DMS 273 treated with DMSO at 0.1 percent for 48 hours (cell line): ENCODE measurements at places on chromosomes 12 and 14.
A peak's percentile ranks its signal among the peaks of the same experiment; 100 is the strongest.

GRCh38 chr12:93297536-93297935 lies 80.2 kb upstream of the NUDT4 start:
- no peak for DNase-seq

DNA sequence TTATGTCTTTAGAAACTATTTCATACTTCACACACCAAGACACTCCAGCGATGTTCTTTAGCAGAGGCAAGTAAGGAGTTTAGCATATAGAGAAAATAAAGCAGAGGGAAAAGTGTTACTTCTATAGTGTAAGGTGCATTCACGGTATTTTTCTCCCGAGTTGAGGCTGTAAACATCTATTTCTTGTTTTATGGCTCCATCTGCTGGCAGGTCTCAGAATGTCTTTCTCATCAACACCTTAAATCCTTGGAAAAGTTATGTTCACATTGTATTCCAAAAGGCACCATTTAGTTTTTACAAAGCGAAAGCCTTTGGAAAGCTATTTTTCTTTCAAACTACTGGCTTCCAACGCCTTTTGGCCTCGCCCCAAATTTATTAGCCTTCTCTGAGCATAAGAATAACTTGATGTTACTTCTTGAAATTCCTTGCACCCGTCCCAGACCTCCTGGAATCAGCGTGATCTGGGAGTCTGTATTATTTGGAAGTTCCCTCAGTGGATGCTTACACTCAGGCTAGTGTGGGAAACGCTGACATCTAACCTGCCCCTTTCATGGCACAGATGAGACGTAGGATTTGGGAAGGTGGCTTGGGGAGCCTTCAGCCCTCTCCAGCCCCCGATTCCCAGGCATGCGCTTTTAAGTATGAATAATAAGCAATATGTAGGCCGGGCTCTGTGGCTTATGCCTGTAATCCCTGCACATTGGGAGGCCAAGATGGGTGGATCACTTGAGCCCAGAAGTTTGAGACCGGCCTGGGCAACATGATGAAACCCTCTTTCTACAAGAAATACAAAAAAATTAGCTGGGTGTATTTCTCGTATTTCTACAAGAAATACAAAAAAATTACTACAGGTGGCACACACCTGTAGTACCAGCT lies 1.9 kb upstream of the PIWIL1 start:
- peak; percentile 4 for DNase-seq

DNA sequence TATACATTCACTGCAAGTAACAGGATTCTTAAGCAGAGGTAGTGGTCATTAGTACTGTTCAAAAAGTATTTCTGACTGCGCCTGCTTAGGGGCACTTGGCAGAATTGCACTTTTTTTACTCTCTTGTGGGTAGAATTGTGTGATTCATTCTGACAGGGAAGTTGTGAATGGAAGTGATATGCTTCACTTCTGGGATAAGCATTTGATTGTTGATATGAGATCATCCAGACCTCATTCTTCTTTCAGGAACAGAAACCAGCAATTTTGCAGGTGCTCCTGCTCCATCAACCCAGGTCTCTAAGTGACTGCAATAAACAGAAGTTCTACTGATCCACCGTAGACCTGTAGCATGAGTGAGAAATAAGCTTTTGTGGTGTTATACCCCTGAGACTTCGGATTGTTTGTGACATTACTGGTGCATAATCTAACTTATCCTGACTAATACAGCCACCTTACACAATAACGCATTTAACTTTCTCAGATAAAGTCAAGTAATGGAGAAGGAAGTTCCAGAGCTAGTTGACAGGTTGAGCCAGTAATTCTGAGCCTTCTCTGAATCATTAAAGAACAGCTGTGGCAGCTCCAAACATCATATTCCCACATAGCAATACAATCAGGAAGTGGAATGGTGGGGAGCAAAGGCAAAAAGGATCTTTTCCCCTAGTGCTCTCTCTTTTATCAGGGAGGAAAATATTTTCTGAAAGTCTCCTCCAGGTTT lies 387.9 kb downstream of the SYT1 start:
- DNase-seq = no peak

- no peak for DNase-seq
Measured at GRCh38 chr12:16299403-16299802, 21.9 kb upstream of the SLC15A5 start.

DNA sequence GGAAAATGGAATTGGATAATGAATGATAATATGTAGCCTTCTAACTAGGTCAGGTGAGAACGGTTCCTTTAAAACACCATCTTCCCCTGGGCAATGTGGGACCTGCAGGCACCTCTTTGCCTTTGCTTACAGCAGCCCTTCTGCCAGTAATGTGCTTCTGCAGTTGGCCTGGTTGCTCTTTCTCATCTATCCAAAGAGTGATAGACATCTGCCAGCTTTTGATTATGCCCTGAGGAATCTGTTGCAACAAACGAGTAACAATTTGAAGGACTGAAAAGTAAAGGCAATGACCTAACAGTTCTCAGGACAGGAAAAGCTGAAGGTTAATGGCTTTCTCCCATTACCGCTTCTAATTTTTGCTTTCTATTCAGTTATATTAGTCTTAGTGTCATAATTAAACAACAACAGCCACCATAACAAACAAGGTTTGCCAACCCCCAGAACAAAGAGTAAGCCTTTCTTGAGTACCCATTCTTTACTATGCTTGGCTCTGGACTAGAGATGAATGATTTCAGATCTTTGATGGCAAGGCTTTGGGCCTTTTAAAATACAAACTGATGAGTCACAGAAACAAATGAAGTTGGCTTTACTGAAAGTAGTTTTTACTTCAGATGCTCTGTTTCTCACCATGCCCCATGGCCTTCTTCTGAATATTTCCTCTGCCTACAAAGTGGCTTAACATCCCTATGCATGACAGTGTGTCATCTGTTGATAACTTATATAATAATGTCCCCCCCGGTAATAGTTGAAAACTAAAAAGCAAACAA lies 76.1 kb upstream of the KRR1 start:
- DNase-seq = no peak

DNA sequence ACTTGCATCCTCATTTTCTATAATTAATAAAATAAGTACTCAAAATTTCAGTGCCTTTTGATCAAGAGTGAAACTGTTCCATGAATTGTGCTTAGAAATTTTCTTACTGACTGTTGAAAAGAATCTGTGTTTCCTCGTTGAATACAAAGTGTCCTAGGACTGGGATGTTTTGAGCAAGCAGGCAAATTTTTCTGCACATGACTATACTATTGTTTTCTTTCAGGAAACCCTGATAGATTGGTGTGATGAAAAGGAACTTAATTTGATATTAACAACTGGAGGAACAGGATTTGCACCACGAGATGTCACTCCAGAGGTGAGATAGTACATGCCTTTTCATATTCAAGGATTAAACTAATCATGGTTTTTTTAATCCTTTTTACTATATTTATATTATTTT lies 316.3 kb downstream of the GPHN start:
- DNase-seq = no peak

- no peak for DNase-seq
Measured at GRCh38 chr12:102120886-102121285, 903 bp downstream of the PARPBP start.

DNA sequence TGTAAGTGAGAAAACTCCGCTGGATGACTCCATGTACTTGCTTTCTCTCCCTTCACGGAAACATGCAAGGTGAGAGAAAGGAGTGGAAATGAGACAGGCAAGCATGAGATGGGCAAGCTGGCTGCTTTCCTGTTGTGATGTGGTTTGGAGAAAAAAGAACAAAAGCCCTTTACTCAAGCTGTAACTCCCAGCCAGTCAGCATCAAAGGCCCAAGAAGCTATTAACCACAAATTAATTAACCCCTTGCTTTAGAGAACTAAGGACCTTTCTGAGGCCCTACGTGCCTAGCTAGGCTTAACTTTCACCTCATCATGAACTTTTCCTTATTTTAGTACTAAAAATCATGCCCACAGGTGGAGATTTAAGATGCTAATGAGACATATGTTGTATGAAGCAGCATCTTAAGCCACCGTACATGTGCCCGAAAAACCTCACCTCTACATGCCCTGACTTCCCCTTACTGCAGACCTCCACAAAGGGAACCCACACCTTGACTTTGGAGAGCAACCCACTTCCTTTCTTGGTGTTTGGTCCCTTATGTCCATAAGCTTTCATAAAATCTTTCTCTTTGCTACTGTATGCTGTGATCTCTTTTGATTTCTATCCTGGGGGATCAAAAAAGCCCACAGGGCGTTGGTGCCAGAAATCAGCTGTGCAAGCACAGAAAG lies 87.0 kb downstream of the GALNT8 start:
- no peak for DNase-seq

DNA sequence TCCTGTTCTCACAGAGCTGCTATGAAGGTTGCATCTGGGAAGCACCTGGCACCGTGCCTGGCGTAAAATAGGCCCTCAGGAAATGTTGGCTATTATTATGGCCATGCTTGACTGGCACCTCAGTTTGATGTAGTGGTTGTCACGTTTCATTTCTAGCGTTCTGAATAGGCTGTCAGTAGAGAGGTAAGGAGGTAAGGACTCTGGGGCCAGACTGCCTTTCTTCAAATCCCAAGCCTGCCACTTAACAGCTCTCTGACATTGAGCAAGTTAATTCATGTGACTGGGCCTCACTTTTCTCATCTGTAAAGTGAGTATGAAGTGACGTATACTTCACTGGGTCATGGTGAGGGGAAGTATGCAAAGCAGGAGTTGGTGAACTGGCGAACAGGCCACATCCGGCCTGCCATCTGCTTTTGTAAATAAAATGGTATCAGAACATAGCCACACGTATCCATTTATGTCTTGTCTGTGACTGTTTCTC lies 196.2 kb downstream of the CACNA1C start:
- DNase-seq = no peak

GRCh38 chr14:102545461-102546265 lies 36.1 kb upstream of the ANKRD9 start:
- DNase-seq = peak; percentile 26

DNA sequence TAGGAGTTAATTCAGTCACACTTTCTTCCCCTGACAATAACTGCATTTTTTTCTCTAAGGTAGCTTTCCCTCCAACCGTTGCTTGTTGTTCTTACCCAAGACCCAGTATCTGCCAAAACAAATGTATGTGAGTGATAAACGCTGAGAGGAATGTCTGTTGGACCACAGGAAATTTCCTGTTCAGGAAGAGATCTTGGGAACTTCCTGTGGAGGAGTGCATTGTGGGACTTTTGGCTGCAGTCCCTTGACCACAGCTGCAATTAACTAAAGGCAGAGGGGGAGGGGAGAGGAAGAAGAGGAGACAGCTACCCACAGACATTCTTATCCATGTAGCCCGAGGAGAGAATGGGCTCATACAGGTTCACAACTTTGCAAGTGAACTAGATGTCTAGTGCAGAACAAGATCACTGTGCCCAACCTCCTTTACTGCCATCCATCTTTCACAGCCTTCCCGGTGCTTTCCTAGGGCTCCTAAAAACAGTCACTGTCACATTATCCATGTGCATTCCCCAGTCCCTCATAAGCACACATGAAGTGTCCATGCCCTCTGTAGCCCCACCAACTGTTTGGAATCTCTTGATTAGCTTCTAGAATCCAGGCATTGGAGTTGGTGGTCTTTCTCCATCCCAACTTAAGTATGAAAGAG lies 149.5 kb downstream of the ETV6 start:
- no peak for DNase-seq

DNA sequence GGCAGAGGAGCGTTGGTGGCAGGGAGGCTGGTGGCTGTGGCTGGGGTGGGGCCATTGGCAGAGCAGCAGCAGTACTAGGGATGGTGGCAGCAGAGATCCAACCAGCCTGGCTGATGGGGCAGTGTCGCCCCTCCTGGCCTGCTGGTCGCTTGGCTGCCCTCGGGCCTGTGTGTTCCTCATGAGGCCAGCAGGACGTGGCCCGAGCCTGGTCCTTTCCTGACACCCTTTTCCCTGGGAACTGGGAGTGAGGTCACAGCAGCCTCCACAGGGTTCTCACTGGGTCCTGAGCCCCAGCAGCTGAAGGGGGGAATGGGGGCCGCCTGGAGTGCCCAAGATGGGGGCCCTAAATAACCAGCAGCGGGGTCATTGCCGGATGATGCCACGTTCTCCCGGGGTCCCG lies 46.1 kb downstream of the KIF26A start:
- DNase-seq = no peak

DNA sequence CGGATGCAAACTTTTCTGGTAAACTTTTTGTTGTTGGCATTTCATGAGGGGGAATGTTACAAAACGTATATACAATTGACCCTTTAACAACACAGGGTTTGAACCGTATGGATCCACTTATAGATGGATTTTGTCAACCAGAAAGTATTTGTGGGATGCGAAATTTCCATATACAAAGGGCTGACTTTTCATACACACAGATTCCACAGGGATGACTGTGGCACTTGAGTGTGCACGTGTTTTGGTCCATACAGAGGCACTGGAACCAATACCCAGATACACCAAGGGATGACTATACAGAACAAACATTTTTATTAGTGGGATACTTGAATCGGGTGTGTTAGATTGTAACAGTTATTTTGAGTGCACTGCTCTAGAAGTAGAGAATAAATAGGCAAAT lies 29.8 kb upstream of the CCT2 start:
- no peak for DNase-seq

DNA sequence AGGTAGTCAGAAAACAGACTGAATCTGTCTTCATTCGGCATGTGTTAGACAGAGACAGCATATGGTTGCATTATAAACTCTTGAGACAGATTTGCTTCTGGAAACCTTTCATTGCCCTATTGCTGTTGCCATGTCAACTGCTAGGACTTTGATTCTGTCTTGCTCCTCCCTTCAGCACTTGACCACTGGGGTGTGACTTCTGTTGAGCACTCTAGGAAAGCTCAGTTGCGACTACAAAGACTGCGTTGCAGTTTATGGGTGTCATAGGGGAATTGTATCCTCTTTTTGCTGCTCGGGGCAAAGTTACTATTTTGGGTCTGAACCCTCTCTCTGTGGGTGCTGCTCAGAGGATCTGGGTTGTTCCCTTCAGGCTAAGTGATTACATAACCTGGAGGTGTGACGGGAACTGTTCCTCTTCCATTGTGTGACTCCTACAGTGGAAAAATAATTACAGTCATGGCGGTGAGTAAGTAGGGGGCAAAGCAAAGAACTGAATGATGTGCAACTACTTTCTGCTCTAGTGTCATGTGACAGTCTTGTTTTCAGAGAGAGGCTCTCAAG lies 44.3 kb upstream of the TRIM9 start:
- peak; percentile 81 for DNase-seq

DNA sequence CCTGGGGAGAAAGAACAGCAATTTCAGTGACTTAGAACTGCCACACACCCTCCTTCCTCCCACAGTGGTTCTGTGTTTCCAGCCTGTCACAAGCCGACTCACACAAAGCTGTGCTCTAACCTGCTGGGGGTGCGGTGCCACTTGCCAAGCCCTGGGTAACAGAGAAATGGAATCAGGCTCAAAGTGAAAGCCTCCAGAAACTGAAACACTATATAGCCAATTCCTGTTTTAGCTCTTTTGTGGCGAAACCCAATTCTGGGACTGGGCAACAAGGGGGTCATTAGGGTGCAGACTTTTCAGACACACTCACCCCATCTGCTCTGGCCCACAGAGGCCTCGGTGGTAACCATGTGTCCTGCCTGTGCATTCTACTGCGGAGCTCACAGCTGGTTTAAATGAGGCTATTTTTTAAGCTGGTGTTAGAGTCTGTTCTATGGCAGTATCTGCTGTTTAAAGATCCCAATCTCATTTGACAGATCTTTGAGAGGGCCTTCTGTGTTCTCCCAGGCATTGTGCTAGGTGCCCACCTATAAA lies 15.2 kb upstream of the ACTR6 start:
- DNase-seq = no peak

- no peak for DNase-seq
Measured at GRCh38 chr14:98666545-98666944, 605.5 kb downstream of the BCL11B start.
